ENCODE measurements at places on chromosomes 13 and 19. TPM values are rescaled to one million over a fixed set of nuclear protein-coding genes. Genes with fewer than 3 reads are reported as not detected.

The NOVA2 gene
- 0.09 TPM for total RNA-seq

The ZNF582 gene
- 1.1 TPM for total RNA-seq

The C5AR1 gene
- total RNA-seq: 0.24 TPM

The CRX gene
- not detected for total RNA-seq

The TRPM4 gene
- 29.1 TPM for total RNA-seq

The KIR2DL1 gene
- not detected for total RNA-seq

The FARP1 gene
- total RNA-seq: 170 TPM

The PSG7 gene
- total RNA-seq: 0.13 TPM

The KLK13 gene
- not detected for total RNA-seq

The IGFL3 gene
- not detected for total RNA-seq

The DUXA gene
- total RNA-seq: not detected

The CLEC4M gene
- not detected for total RNA-seq

DNA sequence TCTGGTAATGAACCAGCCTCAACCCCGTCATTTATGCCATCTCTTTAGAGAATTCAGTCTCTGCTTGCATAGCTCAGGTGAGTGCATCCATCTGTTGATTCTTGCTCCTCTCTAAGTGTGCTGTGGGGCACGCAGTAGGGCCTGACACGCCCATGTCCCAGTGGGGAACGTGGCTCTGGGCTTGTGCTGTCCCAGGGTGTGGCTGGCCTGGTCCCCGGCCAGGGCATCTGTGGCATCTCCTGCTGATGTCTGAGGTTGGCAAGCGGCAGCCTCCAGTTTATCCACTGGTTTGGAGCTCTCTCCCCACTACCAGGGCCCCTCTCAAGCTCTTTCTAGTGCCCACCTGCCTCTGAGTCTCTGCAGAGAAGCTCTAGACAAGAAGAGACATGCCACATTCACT lies 146.6 kb upstream of the GJB6 start:
- H3K27me3 ChIP-seq: peaks cover 65% of the 10 kb centered on the region
- no peaks in the 10 kb centered on the region for H3K36me3 ChIP-seq
- DNase-seq: no peak
- no peak overlapping the region for H3K4me3 ChIP-seq
- H3K27ac ChIP-seq: no peak overlapping the region

- no peak for DNase-seq
- H3K4me1 ChIP-seq: peaks cover 36% of the 10 kb centered on the region
- peaks cover 12% of the 10 kb centered on the region for H3K36me3 ChIP-seq
- peaks cover 2% of the 10 kb centered on the region for H3K27me3 ChIP-seq
These were observed 1.6 kb downstream of the DACT3 start for GRCh38 chr19:46659151-46660007.

GRCh38 chr19:23365222-23365621 lies 30.0 kb downstream of the ZNF91 start:
- H3K4me3 ChIP-seq: no peak overlapping the region
- no peak for DNase-seq

- no peaks in the 10 kb centered on the region for H3K36me3 ChIP-seq
- H3K27me3 ChIP-seq: peaks cover 40% of the 10 kb centered on the region
- DNase-seq: no peak
- H3K4me1 ChIP-seq: no peaks in the 10 kb centered on the region
These were observed 3.8 kb downstream of the GRIK5 start for GRCh38 chr19:42066075-42066754.

DNA sequence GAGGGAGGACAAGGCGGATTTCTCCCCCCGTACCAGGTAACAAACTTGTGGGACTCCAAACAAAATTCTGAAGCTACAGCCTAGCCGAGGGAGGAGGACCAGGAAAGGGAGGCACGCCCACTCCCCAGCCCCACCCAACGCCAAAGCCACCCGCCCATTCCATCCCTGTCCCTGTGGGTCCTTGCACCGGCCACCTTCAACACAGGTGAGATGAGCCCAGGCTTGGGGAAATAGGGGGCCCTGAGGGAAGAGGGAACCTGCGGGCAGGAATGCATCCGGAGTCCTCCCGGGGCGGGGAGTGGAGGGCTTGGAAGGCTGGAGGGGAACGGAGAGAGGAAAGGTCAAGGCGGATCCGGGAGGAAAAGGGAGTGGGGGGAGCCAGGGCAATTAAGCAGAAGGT lies at the start of gene BEST2:
Gene BEST2 (plus strand): TSS at position 157 of the 400 bp plus-strand sequence. CDS start 802 bp downstream, outside the sequence.
- H3K4me1 ChIP-seq: no peaks in the 10 kb centered on the region
- no peak within 1 kb of the TSS for H3K4me3 ChIP-seq
- H3K27me3 ChIP-seq: peaks cover 13% of the 10 kb centered on the region
- no peak for DNase-seq

DNA sequence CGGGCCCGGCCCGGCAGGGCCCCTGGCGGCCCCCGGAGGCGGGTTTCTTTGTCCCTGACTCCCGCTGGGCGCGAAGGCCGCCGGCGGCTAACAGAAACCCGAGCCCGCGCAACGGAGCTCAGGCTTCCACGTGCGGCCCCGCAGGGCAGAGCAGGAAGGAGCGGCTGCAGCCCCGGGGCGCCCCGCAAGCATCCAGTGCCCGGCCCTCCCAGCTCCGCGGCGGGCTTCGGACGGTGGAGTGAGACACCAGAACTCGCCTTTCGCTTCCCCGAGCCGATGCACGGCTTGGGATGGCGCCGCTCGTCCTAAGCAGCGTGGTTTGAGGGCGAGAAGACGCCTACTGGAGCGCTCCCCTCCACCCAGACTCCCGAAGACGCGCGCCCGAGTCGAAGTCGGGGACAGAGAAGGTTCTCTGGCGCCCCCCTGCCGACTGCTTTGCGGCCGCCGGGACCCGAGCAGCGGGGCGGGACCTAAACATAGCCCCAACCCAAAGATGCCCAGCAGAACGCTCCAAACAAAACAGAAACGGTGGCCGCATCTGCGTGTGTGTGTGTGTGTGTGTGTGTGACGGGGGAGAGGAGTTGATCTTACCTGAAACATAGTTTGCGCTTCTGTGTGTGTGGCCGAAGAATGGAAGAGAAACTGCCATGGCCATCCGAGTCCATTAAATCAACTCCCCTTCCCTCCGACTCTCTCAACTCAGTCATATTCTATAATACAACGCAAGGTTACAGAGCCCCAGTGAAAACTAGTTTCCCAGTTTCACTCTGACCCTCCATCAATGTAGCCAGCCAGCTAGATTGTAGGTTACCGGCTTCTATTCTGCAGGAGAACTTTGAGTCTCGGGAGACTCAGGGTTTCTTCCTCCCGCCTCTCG lies 629 bp upstream of the FGF9 start:
- peak; percentile 5 for DNase-seq
- no peak overlapping the region for H3K27ac ChIP-seq
- H3K4me1 ChIP-seq: peaks cover 22% of the 10 kb centered on the region
- H3K27me3 ChIP-seq: peaks cover 41% of the 10 kb centered on the region

- no peaks in the 10 kb centered on the region for H3K27me3 ChIP-seq
- no peak for DNase-seq
- H3K36me3 ChIP-seq: no peaks in the 10 kb centered on the region
These were observed 305.9 kb downstream of the PCDH20 start for GRCh38 chr13:61109741-61110140.

DNA sequence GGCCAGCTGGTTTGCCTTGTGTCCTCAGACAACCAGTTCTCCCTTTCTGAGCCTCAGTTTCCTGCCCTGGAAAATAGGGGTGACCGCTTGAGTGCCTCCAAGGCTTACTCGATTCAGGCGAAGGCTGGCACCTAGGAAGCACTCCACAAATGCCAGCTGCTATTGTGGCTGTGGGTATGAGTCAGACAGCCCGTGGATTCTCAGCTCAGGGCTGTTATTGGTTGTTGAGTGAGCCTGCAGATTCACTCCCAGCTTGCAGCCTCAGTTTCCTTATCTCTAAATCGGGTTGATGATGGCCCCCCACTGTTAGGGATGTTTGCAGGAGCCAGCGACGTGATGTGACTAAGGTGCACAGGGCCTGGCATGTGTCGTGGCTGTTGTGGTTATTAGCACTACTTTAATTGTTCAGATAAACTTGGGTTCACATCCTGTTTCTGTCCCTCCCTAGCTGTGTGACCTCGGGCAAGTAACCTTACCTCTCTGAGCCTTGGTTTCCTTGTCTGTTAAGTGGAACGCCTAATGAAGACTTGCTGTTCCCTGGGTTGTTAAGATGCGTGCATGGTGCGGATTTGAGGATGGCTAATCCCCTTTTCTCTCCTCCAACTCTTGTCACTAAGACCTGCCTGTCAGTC lies 2.4 kb downstream of the MARK4 start:
- H3K27me3 ChIP-seq: no peaks in the 10 kb centered on the region
- peak; percentile 16 for DNase-seq
- H3K36me3 ChIP-seq: no peaks in the 10 kb centered on the region
- peak overlapping the region; percentile 92 for H3K4me3 ChIP-seq
- peak overlapping the region; percentile 89 for H3K27ac ChIP-seq

DNA sequence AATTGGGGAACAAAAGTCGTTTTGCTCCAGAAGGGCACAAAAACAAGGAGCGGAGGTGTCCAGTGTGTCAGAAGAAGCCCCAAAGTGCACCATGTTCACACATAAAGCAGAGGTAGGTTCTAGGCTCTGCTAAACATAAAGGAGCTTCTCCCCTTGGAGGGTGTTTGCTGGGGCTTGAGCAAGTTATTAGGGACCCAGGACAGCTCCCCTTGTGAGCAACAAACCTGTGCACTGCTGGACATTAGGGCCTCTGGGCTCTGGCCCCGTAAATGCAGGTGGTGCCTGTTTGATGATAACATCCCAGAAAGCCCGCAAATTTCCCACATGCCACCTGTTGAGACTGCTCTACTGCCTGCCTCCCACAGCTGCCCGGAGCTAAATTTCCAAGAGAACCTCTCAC lies 10.8 kb downstream of the RCN3 start:
- peaks cover 17% of the 10 kb centered on the region for H3K36me3 ChIP-seq
- no peak for DNase-seq
- peaks cover 4% of the 10 kb centered on the region for H3K27me3 ChIP-seq
- no peak overlapping the region for H3K27ac ChIP-seq
- no peak overlapping the region for H3K4me3 ChIP-seq

Data from HFFc6 (cell line).